ENCODE measurements at places on chromosomes 7 and 10.

- DNase-seq = peak; percentile 14
These were observed 332.6 kb upstream of the ZNF32 start for GRCh38 chr10:43981232-43981631.

DNA sequence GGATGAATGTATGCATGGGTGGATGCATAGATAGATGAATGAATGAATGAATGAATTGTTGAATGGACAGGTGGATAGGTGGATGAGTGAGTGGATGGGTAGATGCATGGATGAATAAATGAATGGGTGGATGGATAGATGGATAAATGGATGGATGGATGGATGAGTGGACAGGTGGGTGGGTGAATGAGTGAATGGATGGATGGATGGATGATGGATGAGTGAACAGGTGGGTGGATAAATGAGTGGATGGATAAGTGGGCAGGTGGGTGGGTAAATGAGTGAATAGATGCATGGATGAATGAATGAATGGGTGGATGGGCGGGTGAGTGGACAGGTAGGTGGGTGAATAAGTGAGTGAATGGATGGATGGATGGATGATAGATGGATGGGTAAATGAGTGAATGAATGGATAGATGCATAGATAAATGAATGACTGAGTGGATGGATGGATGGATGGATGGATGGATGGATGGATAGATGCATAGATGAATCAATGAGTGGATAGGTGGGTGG is 72.6 kb downstream of the MYL10 start:
- no peak for DNase-seq

DNA sequence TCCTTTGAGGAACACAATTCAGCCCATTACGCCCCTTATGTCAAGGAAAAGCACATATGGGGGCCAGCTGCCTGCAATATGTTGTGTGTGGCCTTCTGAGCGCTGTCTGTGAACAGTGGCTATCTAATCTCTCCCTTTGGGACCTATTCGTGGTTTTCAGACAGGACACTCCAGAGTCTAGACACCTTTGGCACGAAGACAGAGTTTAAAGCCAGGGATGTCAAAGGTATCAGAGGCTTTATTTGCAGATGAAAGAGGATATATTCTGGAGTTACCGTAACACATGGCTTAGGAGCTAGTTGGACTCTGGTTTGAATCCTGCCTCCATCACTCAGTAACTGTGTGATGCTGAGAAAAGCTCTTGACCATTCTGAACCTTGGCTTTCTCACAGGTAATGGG is 14.8 kb upstream of the EEPD1 start:
- no peak for DNase-seq

GRCh38 chr10:49328401-49329145 is 29.6 kb downstream of the C10orf71 start:
- DNase-seq = no peak

- DNase-seq = no peak
These were observed 36.9 kb downstream of the PTPRZ1 start for GRCh38 chr7:121909716-121910345.

DNA sequence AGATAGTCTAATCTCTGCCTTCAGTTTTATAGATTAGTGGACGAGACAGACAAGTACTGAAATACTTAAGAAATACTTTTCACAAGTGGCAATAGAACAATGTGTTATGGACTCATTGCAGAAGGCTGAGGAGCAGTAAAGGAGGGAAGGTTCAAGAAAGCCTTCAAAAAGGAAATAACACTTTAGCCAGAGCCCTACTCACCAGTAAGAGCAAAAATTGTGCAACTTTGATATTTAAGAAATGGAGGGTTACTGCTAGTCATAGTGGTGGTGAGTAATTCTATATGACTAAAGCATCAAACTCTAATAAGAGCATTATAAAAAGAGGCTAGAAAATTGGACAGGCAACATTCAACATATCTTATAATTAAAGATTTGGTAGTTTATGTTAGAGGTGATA is 28.8 kb downstream of the PTPN12 start:
- no peak for DNase-seq

GRCh38 chr10:52744057-52744805 is 28.4 kb downstream of the MBL2 start:
- no peak for DNase-seq

- no peak for DNase-seq
These were observed 84.2 kb downstream of the AUTS2 start for GRCh38 chr7:69682518-69682917.

GRCh38 chr10:29806350-29806788 is 171.6 kb upstream of the SVIL start:
- DNase-seq = no peak

DNA sequence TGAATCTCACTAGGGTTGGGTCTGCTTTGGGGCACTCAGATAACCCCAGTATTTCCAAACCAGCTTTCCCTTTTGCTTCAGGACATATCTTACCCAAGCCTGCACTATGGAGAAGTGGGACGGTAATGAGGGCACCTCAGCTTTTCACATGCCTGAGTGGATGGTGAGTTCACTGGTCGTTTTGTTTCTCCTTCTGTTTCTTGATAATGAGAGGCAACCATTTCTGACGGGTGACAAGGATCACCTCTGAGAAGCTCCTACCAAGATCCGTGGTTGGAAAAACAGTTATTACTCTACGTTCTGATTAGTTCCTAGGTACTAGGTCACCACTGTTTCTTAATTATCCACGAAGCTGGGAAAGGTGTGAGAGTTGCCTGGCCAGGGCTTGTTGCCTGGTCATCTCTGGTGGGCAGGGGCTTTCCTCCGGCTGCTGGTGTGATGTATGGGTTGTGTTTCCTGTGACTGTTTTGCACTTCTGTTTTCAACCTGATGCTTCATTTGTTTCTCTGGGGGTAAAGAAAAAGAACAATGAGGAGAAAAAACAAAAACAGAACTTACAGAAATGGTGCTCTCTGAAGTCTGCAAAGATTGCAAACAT is 65.7 kb upstream of the STRIP2 start:
- no peak for DNase-seq

DNA sequence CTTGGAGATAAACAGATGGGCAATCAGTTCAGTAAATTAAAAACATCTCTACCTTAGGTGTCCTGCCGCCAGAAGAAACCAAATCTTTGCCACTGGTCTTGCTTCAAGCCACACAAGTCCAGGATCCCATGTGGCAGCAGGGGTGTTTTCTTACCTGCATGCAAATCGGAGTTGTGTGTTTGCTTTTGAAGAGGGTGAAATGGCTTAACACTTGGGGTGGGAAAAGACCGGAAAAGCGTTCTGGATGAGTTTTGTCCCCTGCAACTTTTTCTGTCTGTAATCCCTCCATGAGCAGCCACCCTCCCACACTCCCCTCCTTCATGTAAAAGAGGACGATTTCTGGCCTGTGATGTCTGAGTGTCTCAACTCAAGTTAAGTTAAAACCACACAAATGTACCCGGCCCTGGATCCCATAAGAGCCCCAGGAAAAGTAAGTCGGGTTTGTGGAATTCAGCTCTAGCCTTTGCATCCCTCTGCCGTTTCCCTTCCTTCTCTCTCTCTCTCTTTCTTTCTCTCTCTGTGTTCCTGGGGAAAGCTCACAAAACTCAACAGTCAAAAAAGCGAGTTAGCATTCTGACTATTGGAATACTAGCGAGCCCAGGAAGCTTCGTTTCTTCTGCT is 178.5 kb downstream of the TCF7L2 start:
- no peak for DNase-seq

- DNase-seq = no peak
These were observed 3.9 kb upstream of the CD36 start for GRCh38 chr7:80634505-80634904.

- no peak for DNase-seq
These were observed 207.6 kb downstream of the AHR start for GRCh38 chr7:17506095-17506494.

- no peak for DNase-seq
These were observed 13.9 kb downstream of the FIGNL1 start for GRCh38 chr7:50436133-50436806.

DNA sequence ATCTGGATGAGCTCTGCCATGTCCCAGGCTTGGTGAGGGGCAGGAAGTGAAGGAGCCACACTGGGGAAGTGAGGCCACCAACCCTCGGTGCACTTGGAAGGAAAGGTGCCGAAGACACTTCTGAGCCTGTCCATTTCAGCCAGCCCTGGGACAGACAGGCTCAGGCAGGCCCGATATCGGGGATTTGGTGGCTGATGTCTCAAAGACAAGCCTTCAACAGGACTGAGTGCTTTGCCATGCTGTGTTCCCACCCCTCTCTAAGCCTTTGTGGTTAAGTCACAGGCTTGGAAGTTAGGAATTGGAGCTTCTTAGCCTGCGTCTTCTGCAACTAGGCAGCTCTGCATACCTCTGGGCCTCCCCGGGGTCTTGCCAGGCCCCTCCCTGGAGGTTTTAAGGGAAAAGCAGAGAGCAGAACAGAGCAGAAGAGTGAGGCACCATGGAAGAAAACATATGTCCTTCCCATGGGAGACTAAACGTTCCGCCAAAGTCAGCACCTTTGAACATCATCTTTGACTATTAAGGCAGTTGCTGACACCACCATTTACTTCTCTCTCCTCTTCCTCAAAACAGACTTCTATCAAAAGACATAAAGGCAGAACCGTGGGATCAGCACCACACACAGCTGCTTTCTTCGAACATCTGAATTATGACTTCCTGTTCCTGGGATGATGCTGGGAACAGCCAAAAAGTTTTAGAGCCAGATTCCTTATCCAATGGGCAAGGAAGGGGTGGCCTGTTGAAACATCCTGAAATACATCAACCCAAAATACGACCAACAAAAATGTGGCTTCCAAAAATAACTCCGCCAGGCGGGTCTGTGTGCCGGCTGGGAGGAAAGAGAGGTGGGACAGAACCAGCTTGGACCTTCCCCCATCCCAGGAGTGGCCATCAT is 71.8 kb downstream of the AFAP1L2 start:
- no peak for DNase-seq

GRCh38 chr7:130275826-130276297 is 9.2 kb downstream of the CPA2 start:
- DNase-seq = no peak

GRCh38 chr7:132836746-132837145 is 245.1 kb downstream of the CHCHD3 start:
- DNase-seq = no peak

Data from hematopoietic multipotent progenitor cell treated with erythropoietin and hydrocortisone succinate and interleukin-3 and kit ligand, for 8 days (in vitro differentiated cells).